Effector CD8-positive, alpha-beta T cell (primary cell): ENCODE measurements at places on chromosomes 3 and 15.

DNA sequence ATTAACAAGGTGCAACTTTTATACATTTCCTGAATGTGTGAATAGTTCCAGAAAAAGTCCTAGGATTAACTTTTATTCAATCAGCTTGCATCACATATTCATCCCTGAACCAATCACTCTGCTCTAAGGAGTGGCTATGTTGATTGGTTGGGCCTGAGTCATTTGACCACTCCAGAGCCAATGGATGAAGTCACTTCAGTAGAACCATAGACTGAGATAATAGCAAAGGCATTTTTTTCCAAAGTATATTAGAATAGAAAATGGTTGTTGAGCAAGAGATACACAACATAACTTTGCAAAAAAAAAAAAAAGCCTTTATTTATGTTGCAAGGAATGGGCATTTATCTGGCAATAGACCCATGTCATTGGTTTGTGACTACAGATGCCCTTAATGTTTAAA lies 55.5 kb upstream of the AGTR1 start:
- no peak for DNase-seq

DNA sequence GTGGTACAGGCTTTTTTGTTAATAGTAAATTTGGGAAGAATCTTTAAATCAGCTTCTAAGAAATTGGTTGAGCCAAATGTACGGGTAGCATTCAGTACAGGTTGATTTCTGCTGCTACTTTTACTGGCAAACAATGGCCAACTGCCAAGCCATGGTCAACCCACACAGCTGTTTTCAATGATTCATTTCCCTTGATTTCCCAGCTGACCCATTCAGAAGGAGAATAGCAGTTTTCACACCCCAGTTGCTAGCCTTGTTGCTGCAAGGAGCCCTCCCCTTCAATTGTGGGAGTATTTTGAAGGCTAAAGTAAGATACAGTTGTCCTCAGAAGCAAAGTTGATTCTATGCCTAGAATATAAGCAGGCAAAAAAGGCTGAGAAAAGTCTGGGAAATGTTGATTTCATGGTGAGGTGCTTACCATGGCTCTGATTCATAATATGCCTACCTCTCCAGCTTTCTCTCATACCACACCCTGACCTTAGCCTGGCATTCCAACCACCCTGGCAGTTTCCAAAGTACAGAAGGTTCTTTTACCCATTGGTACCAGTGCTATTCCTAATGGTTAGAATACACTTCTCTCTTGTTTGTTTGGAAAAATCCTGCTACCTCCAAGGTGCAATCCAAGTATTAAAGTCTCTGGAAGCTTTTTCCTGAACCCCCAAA lies 320.3 kb upstream of the TGFBR2 start:
- no peak for DNase-seq

GRCh38 chr3:150497956-150498355 lies 48.3 kb downstream of the SERP1 start:
- no peak for DNase-seq

DNA sequence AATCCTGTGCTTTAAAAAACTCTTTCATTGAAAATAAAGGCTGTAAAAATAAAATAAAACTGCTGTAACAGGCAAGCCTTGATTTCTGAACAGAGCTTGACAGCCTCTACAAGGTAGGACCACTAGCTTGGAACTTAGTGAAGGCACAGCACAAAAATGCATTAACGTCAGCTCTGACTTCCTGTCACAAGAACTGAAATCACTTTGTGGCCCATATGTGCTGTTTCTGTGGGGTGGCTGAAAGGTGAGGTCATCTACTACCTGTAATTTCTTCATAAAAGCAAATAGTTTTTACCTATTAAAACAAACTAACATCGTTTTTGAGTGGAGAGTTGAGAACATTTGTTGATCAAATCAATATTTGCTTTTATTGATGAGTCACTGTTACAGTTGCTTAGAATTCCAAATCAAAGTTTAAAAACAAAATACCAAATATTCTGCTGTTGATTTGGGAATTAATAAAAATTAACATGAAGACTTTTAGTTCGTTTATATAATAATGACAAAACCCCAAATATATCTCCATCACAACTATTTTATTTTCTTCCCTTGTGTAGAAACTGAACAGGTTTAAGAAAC lies 1034.1 kb downstream of the MCTP2 start:
- DNase-seq, result no peak
